ENCODE measurements at places on chromosomes 1 and 21.

DNA sequence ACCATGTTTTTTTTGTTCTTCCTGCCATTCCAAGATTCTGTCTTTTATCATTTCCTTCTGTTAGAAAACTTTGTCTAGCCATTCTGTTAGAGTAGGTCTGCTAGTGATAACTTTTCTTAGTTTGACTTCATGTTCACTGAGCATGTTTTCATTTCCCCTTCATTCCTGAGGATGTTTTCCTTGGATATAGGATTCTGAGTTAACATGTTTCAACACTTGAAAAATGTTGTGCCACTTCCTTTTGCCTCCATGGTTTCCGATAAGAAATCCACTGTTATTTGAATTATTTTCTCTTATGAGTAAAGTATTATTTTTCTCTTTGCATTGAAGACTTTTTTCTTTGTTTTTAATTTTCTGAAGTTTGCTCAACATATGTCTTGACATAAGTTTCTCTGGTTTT is 66.7 kb downstream of the ATP1A1 start:
- no peak for DNase-seq

DNA sequence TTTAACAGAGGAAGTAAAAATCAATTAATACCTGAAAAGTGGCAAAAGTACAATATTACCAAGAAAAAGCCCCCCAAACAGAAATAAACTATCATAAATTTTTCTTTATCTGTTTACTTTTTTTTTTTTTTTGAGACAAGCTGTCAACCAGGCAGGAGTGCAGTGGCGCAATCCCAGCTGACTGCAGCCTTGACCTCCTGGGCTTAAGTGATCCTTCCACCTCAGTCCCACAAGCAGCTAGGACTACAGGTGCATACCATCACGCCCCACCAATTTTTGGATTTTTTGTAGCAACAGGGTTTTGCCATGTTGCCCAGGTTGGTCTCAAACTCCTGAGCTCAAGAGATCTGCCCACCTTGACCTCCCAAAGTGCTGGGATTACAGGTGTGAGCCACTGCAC is 8.0 kb downstream of the TFB2M start:
- DNase-seq = no peak

GRCh38 chr1:4089421-4090175 is 189.5 kb upstream of the C1orf174 start:
- no peak for DNase-seq

GRCh38 chr1:103448560-103448959 is 76.9 kb upstream of the RNPC3 start:
- no peak for DNase-seq

- no peak for DNase-seq
These were observed 208.6 kb upstream of the SAMSN1 start for GRCh38 chr21:14754682-14755081.

GRCh38 chr1:76669624-76670315 is 197.5 kb upstream of the ST6GALNAC5 start:
- DNase-seq = no peak

DNA sequence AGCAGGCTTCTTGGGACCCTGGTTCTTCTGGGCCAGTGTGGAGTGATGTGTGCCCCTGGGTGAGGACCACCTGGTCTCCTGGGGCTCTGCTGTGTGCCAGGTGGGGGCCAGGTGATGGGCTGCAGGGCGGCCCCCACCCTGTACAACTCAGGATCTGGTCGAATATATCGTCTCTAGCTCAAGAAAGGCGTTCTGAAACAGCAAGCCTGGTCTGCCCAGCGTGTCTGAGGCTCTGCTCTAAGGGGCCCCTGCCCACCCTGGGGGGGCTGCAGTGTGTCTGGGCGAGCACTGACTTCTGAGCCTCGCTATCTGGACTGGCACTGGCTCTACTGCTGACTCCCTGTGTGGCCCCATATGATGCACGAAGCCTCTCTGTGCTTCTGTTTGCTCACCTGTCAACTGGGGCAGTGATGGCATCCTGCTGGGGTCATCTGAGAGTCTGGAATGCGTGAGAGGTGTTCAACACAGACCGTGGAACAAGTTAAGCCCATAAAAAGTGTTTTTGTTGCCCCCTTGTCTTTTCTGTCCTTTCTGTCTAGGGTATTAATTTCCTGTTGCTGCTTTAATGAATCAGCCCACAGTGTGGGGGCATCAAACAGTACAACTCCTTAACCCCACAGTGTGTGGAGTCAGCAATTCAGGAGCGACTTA is 56.0 kb upstream of the TRAPPC10 start:
- no peak for DNase-seq

DNA sequence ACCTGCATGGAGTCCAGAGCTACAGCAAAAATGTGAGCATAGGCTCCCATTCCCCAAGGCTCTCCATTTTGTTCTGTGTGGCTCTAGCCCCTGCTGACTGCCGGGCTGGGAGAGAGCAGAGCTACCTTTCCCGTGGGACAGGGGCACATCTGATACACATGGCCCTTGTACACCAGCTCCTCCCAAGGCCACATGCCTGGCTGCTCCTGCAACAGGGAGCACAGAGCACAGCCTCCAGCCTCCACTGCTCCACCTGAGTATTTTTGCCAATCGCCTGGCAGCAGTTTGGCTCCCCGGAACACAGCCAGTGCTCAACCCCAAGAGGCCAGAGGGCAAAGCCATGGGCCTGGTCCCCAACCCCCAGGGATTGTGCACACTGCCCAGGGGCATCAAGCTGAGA is 146.5 kb downstream of the CHD1L start:
- DNase-seq = no peak

- DNase-seq = no peak
These were observed 3.6 kb downstream of the PRKAB2 start for GRCh38 chr1:147168626-147169058.

DNA sequence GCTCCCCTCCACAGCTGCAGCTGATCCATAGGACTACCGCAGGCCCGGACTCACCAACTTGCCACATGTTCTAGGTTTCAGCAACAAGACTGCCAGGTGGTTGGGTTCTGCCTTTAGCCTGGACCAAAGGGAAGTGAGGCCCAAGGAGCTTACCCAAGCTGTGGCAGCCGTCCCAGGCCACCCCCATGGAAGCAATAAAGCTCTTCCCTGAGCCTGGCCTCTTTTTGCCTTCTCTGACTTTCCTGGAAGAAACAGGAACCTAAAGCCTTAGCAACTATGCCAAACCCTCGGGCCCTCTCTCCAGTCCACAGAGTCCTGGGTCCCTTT is 2.7 kb upstream of the ARTN start:
- no peak for DNase-seq

All from endothelial cell (in vitro differentiated cells).